Kidney glomerular epithelial cell (primary cell): ENCODE measurements at places on chromosomes 4 and X.

- DNase-seq, result no peak
These were observed 594.7 kb downstream of the SMARCA1 start for GRCh38 chrX:128928636-128929035.

- no peak for DNase-seq
These were observed 139.4 kb downstream of the ZAR1 start for GRCh38 chr4:48629458-48629857.

DNA sequence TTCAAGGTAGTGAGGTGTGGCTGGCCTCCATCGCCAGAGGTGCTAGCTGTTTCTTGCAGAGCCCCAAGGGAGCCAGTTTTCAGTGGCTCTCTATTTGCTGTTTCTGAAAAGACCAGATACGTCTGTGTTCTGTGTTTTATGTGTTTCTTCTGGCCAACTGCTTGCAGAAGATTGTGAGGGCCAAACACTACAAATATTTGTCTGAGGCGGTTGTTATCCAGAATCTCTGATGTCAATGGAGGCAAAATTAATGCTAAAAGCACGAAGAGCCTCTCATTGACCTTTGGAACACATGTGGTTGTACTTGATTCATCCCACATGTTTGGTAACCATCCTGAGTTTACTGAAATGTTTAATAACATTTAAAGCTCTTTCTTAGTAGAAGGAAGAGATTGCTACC is 113.9 kb downstream of the CT47B1 start:
- no peak for DNase-seq

DNA sequence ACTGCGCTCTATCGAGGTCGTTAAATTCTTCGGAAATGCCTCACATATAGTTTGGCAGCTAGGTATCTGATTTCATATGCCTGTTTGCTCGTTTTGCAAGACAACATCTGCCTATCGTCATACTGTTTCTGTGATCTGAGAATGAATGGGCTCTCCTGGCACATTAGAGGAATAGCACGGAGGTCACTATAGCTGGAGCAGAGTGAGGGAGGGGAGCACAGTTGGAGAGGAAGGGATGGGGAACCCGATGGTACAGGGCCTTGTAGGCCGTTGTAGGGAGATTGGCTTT is 552 bp downstream of the IKBKG start:
- no peak for DNase-seq

DNA sequence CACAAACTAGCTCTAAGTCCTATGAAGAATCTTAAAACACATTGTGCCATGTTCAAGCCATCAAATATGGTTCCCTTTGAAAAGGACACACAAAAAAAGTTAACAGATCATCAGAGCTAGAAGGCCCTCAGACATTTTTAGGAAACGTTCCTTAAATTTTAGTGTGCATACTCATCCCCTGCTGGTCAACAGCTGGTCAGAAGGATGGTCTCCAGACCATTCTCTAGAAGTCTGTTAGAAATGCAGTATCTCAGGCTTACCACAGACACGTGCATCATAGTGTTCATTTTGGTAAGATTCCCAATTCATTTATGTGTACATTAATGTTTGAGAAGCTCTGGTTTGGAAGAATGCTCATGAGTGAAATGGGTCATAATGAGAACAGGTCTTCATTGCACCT is 523.1 kb downstream of the INPP4B start:
- no peak for DNase-seq

- DNase-seq, result peak; percentile 16
These were observed 374.3 kb downstream of the IQCM start for GRCh38 chr4:149441338-149441737.

DNA sequence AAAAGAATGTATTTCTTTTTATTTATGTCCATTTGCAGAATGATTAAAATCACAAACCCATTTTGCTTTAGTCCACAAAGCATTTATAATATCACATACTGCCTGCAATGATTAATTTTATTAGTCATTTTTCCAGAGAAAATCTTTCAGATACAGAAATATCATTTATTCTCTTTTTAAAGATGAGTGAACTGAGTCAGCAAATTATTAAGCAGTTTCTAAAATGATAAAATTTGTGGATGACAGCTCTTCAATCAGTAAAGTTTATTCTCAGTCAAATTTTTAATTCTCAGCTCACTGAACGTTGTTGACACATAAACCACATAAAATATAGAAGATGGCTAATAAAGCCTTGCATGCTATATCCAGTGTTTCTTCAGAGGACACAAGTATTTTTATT is 485.5 kb downstream of the PRR32 start:
- DNase-seq, result no peak

- DNase-seq, result no peak
These were observed 331.6 kb upstream of the FAM241A start for GRCh38 chr4:111813555-111814140.

GRCh38 chrX:55742649-55743048 is 25.1 kb downstream of the RRAGB start:
- DNase-seq, result no peak
